NCI-H1694 treated with DMSO at 0.1 percent for 48 hours (cell line): ENCODE measurements at places on chromosomes 7 and 10.
A peak's percentile ranks its signal among the peaks of the same experiment; 100 is the strongest.

- no peak for DNase-seq
Observed at GRCh38 chr7:14687241-14687640, 215.3 kb downstream of the DGKB start.

DNA sequence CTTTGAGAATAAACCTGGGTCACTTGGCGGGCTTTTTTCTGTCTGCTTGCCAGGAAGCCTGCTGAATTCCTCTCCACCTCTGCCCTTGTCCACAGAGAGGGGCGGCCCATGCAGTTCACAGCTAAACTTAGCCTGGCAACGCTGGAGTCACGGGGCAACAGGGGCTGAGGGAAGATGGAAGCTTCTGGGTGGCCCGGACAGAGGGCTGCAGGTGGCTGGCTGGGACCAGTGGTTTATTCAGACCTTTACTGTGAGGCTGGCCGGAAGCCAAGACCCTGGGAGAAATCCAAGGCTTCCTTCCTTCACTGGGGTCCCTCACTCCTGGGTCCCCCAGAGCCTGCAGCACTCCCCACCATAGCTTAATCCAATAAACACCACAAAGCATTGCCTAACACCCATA, 17.0 kb downstream of the ITPRIP start:
- DNase-seq: no peak

DNA sequence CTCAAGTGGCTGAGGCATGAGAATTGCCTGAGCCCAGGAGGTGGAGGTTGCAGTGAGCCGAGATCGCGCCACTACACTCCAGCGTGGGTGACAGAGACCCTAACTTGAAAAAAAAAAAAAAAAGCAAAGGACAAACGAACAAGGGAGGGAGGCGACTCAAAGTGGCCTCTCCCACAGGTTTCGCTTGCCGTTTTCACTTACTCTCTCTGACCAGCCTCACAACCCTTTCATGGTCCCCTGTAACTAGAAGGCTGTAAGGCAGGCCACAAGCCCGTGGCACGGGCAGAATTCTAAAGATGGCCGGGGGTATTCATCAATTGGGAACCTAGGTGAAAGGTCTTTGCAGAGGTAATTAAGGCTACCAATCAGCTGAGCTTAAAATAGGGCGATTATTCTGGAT, 25.5 kb downstream of the GNA12 start:
- DNase-seq: no peak

DNA sequence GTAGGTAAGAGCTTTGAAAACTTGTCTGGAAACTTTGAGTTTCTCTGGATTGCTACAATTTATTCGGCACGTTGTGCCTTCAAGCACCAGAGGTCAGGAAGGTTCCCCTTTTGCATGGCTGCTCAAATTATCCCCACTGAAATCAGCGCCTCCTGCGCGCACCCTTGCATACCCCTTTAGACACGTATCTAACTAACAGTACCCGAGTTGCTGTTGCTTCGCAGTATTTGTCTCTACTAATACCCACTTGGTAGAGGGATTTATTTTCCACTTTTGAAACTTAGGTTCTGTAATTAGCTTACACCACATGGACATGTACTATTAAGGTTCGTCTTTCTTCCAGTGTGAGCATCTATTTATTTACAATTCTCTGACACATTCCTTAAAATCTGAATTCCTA, 1.6 kb downstream of the MEOX2 start:
- no peak for DNase-seq

DNA sequence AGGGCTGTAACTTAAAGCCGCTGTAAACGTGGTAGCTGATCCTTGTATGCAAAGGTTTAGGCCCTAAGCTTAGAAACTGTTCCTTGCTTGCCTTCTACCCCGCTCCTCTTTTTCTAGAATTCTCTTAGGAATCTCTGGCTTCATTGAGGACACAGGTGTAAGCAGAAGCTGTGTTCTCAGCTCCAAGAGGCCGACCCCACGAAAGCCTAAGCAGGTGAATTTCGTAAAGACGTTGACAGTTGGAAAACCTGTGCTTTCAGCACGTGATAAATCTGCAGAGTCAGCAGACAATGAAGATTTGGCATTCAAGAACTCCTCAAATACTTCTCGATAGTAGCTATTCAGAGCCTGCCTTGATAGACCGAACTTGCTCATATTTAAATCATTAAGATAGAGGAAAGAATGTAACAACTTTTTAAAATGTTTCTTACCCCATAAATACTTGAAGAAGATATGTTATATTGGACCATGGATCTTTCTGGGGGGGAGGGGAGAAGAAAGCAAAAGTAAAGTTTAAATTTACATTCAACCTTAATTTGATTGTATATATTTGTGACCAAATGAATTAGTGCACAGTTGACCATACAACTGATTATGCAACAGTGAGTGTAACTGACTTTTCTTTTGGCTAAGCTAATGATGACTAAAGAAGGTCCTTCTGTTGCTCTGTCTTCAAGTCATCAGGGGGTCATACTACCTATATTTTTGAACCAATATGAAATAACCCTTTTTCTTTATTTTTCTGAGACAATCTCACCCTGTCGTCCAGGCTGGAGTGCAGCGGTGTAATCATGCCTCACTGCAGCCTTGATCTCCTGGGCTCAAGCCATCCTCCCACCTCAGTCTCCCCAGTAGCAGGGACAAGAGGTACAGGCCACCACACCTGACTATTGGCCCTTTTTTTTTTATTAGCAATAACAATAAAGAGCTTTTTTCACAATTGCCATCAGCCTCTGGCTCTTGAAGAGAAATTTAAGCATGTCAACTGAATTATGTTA, 1.2 kb upstream of the GDI2 start:
- no peak for DNase-seq

DNA sequence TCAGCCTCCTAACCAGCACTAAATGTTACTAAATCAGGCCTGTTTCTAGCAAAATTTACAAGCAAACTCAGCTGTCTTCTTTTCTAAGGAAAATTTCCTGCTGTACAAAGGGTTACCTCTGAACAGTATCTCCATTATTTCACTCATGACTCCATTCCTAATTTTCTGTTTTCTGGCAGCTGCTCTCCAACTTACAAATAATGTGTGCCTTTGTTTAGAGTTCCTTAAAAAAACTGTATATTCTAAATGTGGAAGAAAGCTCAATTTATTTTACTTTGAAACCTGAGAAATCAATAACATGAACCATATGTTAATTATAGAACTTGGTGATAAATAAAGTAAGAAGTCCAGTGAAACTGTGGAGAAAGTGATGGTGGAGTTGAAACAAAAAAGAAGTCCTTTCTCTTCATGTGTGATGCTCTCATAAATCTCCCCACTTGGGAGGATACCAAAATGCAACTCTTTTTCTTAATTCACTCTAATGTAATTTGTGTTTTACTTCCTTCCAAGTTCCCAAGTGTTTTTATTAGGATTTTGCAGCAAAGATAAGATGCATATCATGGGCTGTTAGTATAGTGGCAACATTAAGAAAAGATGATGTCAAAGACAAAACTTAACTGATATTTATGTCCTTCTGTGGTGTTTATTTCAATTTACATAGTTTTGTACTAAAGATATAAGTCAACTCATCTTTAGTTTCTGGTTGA, 74.8 kb downstream of the CDK6 start:
- DNase-seq: no peak

DNA sequence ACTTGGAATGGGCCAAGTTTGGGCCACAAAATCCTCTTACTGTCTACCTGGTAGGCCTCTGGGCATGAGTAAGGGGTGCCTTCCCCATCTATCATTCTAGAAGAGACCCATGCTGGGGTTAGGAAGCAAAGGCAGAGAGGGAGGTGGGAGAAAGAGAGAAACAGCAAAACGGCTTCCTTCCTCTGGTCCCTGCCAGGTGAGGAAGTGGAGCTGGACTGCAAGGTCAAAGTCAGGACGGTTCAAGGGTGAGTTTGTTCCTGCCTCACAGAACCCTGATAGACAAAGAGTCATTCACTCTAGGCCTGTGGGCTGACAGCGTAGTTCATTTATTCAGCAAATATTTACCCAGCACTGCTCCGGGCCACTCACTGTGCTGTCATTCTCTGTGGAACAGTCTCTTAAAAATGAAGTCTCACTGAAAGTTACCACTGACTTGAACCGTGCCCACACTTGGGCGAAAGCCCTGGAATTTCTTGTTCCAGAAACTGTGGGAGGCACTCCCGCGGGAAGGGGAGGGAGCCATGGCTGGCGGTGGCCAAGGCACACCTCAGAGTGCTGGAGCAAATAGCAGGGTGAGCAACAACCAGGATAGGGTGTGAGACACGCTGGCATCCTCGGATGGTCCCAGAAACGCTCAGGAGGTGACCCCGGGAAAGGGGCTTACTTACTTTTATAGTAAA, 26.2 kb upstream of the ECHDC3 start:
- no peak for DNase-seq

- DNase-seq: no peak
Observed at GRCh38 chr10:72008096-72008981, 44.1 kb downstream of the CHST3 start.

- DNase-seq: no peak
Observed at GRCh38 chr7:1242256-1242605, 9.6 kb downstream of the UNCX start.

GRCh38 chr7:22697876-22698606, 29.0 kb upstream of the IL6 start:
- DNase-seq: no peak

DNA sequence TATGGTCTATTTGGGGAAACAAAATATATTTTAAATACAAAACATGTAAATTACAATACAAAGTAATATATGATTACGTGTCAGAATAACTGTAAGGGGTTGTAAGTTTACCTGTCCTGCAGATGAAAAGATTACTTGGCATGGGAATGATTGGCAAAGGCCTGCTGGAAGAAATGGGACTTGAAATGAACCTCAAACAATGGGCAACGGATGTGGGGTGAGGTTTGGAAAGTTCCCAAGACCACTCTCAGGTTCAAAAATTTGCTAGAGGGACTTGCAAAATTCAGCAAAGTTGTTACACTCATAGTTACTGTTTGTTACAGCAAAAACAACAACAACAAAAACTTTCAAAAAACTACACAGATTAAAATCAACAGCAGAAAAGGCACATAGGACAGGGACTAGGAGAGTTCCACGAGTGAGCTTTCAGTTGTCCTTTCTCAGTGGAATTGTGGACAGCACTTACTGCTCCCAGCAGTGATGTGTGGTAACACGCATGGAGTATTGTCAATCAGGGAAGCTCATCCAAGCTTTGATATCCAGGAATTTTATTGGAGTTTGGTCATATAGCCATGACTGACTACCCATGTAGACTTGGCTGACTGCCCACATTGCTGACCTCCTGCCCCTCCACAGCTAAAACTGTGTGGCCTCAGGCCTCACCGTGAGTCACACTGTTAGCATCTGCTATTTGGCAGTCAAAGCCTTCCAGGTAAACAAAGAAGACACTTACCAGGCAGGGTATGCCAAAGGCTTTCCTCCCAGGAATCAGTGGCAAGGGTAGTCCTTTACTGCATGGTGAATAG, 43.8 kb downstream of the EXOC6 start:
- no peak for DNase-seq

DNA sequence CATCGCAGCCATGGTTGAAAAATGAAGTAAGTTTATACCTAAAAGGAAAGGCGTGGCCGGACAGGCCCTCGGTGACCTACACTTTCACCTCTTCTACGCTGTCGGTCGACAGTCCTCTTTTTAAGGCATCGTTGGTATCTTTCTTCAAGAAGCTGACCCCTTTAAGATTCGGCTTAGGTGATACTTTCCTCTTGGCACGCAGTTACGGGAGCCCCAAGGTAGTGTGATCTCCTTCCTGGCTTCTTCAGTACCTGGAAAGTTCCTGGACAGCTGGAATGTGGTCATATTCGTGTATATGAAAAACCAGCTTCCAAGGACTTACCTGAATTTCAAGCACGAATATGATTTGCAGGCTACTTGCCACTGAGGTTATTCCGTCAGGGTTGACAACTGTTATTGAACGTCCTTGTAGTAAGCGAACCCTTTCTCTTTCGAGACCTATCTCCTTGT, 885 bp upstream of the SYPL1 start:
- no peak for DNase-seq

DNA sequence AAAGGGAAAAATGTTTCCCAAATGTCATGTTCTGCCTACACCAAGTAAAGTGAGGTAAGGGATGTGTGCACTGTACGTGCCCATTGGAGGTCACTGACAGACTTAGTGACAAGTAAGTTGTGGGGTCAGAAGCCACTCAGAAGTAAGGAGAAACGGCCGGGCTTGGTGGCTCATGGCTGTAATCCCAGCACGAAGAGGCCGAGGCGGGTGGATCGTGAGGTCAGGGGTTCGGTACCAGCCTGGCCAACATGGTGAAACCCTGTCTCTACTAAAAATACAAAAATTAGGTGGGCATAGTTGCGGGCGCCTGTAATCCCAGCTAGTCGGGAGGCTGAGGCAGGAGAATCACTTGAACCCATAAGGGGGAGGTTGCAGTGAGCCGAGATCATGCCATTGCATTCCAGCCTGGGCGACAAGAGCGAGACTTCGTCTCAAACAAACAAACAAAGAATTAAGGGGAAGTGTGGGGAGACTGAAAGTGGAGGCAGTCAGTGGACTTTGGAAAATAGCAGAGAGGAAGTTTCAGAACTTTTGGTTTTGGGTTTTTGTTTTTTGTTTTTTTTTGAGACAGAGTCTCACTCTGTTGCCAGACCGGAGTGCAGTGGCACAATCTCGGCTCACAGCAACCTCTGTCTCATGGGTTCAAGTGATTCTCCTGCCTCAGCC, 114.8 kb downstream of the WDFY4 start:
- DNase-seq: no peak

GRCh38 chr7:22372863-22373262, 15.9 kb upstream of the RAPGEF5 start:
- no peak for DNase-seq

- DNase-seq: no peak
Observed at GRCh38 chr7:39691821-39692220, 68.4 kb downstream of the RALA start.

- no peak for DNase-seq
Observed at GRCh38 chr10:22379059-22379458, 33.8 kb downstream of the SPAG6 start.

- DNase-seq: peak; percentile 34
Observed at GRCh38 chr7:22256541-22257096, 100.3 kb downstream of the RAPGEF5 start.

DNA sequence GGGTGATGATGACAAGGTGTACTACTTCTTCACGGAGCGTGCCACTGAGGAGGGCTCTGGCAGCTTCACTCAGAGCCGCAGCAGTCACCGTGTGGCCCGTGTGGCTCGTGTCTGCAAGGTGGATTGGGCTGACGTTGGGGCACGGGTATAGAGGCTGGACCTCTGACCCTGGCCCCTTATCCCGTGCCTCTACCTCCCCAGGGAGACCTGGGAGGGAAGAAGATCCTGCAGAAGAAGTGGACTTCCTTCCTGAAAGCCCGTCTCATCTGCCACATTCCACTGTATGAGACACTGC, 8.4 kb downstream of the MRPL43 start:
- no peak for DNase-seq
